ENCODE measurements at places on chromosomes 3 and 15.

DNA sequence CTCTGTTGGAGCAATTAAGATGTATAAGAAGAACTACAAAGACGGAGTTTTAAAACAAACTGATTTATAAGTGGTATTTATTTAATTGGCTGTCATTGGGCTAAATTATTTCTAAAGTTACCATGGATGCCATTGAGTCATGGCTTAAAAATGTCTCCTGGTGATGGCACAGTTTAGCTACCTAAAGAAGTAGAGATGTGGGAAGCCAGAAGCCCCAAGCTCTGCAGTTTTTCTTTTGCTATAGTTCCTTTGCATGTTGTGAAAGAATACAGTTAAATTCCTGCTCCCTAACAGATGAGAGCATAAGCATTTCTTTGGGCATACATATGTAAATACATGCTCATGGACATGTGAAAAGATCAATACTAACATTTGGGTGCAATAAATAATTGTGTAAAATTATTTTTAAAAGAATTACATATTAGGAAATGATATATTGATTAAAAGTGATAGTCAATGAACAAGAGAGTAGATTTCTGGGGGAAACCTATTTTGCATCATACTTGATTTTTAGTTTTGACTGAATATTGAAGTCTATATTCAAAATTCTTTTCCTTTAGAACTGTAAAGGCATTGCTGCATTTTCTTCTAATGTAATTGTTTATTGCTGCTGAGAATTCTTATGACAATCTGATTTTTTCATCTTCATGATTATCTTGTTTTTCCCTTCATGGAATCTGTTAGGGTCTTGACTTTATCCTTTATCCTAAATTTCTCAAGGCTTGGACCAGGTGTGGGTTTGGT, 2.1 kb downstream of the OPA1 start:
- no peak for DNase-seq

- peak; percentile 18 for DNase-seq
These were observed at the start of gene MINAR1 for GRCh38 chr15:79431636-79432344. TSS of gene MINAR1 (plus strand) at chr15:79432336. CDS start at chr15:79456148, 23,812 bp downstream.

DNA sequence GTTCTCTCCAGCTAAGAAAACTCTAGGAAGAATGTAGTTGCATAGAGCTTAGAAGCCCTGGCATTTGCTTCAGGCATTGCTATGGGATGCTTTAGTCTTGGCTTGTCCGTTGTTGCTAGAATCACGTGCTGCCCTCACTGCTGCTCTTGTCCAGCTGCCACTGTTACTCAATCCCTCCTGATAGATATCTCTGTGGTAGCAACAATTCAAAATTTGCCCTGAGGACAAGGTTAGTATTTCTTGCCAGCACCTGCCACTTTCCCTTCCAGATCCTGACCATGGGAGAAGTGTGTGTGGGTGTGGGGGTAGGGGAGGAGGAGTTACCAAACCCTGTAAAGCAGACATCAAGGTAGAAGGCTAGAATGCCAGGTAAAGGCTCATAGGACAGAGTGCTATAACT, 113.8 kb downstream of the PPM1L start:
- peak; percentile 52 for DNase-seq

DNA sequence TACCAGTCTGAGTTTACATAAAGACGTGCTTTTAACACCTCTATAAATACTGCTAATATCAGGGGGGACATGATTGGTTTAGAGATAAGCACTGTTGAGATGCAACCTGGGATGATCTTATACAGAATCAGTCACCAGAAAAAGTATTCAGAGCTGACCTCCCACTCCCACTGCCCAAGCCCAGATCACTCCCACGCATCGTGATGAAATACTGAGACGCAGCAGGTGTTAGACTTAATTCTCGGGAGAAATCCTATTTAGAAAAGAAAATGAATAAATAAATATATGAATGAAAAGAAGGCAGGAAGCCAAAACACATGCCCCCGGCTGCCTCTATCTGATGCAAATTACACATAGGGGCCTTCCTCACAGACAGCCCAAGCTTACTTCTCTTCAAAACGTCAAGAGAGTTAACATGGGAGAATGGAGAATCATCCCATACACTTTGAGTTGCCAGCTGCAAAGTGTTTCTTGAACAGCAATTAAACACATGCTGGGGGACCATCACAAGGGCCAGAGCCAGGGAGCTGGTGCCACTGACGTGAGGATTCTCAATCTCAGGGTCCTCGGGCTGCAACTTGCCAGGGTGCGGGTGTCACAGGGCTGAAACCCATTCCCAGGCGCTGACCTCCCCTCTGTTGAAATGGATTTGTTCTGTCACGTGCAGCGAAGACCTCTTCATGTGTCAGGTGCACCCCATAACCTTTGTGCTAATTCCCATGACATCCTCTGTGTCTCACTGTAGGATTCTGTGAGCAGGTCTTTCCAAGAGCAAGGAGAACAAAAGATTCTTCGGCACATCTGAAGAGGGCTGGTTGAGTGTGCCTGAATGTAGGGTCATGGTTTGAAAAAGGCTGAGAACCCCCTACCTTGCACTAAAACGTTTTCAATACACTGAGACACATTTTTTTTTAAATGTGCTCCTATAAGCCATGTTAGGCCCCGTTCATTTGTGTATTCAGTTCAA, 764.2 kb upstream of the ARRDC4 start:
- DNase-seq = no peak

DNA sequence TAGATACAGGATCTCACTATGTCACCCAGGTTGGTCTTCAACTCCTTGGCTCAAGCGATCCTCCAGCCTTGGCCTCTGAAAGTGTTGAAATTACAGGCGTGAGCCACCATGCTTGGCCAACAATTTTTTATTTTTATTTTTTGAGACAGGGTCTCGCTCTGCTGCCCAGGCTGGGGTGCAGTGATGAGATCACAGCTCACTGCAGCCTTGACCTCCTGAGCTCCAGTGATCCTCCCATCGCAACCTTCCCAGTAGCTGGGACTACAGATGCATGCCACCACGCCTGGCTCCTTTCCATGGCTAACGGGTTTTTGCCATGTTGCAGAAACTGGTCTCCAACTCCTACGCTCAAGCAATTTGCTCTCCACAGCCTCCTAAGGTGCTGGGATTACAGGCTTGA, 20.2 kb upstream of the PIK3CB start:
- no peak for DNase-seq

- DNase-seq = no peak
These were observed 119.3 kb upstream of the DAZL start for GRCh38 chr3:16724487-16724886.

GRCh38 chr3:154775821-154776548, 304.1 kb upstream of the MME start:
- DNase-seq = no peak

DNA sequence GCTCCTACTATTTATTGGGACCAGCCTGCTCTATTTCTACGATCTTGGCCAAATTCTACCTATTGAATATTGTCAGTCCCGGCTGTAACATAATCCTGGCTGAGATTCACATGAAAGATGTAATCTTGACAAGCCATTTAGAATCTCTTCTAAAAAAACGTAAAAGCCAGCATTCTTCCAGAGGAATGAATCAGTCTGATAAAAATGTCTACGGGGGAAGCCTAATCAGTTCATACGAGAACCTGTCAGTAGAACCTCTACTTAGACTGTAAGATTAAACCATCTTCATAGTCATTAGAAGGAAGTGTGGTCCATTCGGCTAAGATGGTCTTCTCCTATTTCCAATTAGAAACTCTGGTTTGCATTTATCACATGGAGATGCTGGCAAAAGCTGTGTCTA, 147.2 kb upstream of the WNT5A start:
- DNase-seq = no peak

GRCh38 chr15:27017168-27017809, 46.3 kb downstream of the GABRG3 start:
- peak; percentile 81 for DNase-seq

- DNase-seq = peak; percentile 83
These were observed at the start of gene MST1R for GRCh38 chr3:49903451-49904424. TSS of gene MST1R (minus strand) at chr3:49903873. CDS start at chr3:49903609, 264 bp downstream.

GRCh38 chr3:110749006-110749405, 322.6 kb upstream of the NECTIN3 start:
- DNase-seq = no peak

- DNase-seq = no peak
These were observed 78.2 kb downstream of the FAIM start for GRCh38 chr3:138686771-138687221.

DNA sequence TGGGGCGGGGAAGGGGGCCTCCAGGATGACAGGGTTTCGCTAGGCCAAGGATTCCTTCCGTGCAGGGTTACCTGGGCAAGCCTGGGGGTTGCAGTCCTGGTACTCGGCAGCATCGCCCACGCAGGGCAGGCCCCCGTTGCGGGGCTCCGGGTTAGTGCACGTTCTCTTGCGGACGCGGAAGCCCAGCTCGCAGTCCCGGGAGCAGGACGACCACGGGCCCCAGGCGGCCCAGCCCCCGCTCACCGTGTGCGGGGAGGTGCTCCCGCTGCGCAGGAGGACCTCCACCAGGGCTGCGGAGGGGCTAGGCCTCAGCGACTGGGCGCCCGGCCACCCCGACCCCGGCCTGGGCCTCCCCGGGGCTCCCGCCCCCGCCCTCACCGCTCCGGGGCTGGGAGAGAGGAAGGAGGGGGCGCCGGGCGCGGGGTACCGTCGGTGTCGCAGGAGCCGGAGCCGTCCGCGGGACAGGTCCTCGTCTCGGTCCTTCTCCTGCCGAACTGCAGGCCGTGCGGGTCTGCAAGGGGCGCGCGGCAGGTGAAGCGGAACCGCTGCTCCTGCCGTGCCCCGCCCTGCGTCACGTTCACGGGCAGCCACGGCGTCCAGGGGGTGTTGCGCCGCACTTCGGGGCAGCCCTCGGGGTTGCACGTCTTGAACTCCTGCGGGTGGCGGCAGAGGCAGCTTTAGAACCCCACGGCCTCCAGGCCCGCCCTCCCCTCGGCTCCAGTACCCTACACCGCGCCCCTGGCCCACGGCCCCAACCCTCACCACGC, 114.6 kb downstream of the SEMA5B start:
- DNase-seq = no peak

GRCh38 chr3:102525624-102526023, 90.8 kb downstream of the ZPLD1 start:
- DNase-seq = no peak

DNA sequence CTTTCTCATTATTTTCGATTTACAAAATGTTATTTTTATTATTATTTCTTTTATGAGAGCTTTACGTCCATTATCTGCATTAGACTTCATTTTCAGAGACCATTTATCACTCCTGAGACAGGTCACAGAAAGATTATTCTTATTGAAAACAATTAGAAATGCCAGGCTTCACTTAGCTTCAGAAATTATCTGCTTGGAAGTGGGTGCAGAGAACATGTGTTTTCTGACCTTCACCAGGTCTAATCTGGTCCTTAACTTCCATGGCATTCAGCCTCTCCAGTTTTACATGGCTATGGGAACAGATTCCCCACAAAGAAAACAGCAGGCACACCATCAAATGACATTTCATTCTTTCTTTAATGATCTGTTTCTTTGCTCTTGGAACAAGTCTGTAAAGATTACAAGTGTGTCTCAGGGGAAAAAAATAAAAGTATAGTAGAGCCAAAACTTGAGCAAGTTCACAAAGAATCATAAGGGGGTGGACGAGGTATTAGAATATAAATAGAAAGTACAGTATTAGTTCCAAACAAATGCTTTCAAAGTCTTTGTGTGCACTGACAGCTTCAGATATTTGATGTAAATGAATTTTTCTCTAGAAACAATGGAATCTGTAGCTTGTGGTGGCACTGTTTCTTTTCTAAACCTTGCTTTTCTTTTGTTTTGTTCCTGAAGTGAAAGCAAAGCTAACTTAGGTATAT, 294.2 kb upstream of the MEIS2 start:
- no peak for DNase-seq

- DNase-seq = no peak
These were observed 614.8 kb downstream of the DIPK2A start for GRCh38 chr3:144586382-144586781.

DNA sequence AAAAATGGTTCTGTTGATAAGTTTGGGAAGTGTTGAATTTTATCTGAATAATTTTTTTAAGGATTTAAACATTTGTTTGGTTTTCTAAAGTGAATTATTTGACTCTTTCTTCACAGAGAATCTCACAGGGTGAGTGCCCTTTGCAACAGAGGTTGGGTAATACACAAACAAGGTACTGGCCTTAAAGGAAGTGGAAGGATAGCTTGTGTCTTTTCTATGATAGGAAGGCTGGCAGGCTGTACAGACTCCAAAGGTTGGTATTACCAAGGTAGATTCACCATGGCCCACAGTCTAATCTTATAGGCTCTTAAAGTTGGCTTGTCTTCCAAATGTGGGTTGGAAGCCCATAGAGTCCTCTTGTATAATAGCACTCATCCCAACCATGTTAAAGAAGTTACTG, 311.5 kb downstream of the SV2B start:
- no peak for DNase-seq

- DNase-seq = peak; percentile 78
These were observed 20.4 kb downstream of the COLQ start for GRCh38 chr3:15501126-15501525.

DNA sequence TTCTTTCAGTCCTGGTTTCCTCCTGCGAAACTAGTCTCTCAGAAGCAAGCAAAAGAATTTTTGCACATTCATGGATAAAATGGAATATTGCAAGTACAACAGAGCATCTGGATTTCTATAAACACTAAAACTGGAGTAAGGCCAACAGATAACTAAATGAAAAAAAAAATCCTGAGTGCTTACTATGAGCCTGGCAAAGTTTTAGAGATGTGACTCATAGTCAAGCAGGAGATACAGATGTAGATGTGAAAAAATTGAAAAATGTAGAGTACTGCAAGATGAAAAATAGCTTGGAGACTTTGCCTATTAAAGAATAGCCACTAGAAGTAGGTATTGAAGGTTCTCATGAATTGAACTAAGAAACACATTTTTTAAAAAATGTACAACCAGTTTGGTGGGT, 397.4 kb downstream of the OTOL1 start:
- no peak for DNase-seq

- no peak for DNase-seq
These were observed 435.0 kb downstream of the SHQ1 start for GRCh38 chr3:72413228-72413627.

- no peak for DNase-seq
These were observed 258.6 kb downstream of the KLF13 start for GRCh38 chr15:31585240-31585639.

DNA sequence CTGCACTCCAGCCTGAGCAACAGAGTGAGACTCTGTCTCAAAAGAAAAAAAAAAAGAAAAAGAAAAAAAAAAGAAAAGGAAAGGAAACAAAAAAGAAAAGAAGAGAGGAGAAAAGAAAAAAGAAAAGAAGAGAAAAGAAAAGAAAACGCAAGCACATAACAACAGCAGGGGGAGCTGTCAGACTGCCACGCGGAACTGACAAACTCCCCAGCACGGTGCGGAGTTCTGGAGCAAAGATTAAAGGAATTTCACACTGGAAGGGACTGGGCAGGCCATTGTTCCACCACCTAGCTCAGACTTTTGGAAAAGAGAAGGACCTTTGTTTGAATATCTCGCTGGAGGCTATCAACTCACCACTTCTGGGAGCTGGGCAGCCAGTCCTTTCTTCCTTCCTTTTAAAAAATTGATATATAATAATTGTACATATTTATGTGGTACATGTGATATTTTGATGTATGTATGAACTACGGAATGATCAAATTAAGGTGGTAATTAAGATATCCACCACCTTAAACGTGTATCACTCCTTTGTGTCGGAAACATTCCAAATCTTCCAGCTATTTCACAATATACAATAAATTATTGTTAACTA, 40.5 kb downstream of the DPPA2 start:
- peak; percentile 26 for DNase-seq
